Pancreas (tissue), 10 donors: ENCODE measurements at places on chromosomes 6 and 20. TPM values are rescaled to one million over a fixed set of nuclear protein-coding genes. Genes with fewer than 3 reads are reported as not detected.

Gene TMEM170B
- 0.85 TPM for total RNA-seq

Gene TAGAP
- total RNA-seq = 4.1 TPM

Gene ZMYND8
- 20.1 TPM for total RNA-seq

DNA sequence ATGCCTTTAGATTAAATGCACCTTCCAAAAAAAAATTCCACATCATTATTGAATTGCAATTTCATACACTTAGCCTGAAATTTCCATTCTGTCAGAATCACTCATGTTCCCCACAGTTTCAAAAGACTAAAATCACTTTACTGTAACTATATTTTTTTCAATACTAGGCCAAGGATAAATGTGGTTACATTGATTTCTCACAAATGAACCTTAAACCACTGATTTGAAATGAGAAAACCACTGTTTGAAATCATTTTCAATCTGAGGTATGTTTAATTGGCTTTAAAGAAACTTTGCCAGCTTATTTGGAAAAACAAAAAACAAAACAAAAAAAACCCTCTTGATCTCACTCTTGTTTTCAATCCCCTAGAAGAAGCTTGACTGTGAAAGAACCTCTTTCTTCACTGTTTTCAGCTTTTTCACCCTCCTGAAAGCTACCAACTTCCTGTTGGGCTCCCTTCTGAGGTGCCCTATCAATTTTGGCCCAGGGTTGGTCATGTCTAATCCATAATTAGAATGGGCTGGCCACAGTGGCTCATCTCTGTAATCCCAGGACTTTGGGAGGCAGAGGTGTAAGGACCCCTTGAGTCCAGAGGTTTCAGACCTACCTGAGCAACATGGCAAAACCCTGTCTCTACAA, 242.5 kb downstream of the ADGRG6 start:
- H3K27me3 ChIP-seq = no peaks in the 10 kb centered on the region
- H3K4me1 ChIP-seq = no peaks in the 10 kb centered on the region
- H3K4me3 ChIP-seq = no peak overlapping the region

- H3K27ac ChIP-seq = no peak overlapping the region
- no peaks in the 10 kb centered on the region for H3K36me3 ChIP-seq
- peaks cover 5% of the 10 kb centered on the region for H3K4me1 ChIP-seq
- no peak for DNase-seq
- H3K4me3 ChIP-seq = no peak overlapping the region
Measured at GRCh38 chr6:151434369-151434768, 17.6 kb downstream of the RMND1 start.

GRCh38 chr6:29724937-29725869, 2.0 kb downstream of the HLA-F start:
- H3K4me1 ChIP-seq = no peaks in the 10 kb centered on the region
- DNase-seq = no peak
- H3K4me3 ChIP-seq = no peak overlapping the region
- no peaks in the 10 kb centered on the region for H3K36me3 ChIP-seq
- H3K27me3 ChIP-seq = no peaks in the 10 kb centered on the region
- no peak overlapping the region for H3K27ac ChIP-seq
